Activated T-cell treated with anti-CD3 and anti-CD28 coated beads for 24 hours (primary cell): ENCODE measurements at places on chromosomes 12 and 14.

- DNase-seq = no peak
These were observed 4.8 kb upstream of the NINJ2 start for GRCh38 chr12:668090-668481.

DNA sequence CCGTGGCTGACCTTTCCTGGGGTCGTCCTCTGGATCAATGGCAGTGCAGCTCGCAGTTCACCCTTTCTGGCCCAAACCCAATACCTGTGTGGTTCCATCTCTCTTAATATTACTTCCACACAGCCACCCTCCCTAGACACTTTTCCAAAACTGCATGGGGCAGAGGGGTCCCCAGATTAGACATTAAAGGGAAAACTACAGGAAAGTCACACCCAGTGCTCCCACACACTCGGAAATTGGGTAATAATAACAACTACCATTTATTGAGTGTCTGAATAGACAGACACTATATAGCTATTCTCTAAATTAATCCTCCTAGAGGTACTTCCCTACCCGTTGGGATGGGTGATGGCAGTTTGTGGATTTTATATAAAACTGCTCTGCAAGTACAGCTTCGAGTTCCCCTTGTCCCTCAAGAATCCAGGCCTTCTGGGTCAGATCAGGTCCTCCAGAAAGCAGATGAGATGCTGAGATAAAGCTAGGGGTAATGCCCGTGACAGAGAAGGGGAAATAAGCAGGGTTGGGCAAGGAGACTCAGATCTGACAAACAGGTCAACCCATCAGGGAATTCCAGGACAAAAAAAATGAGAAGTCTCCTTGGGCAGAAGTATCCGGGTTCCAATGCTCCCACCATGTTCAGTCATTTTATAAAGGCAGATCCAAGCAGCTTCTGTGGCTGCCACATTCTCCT lies 795 bp upstream of the PXN start:
- DNase-seq = no peak

DNA sequence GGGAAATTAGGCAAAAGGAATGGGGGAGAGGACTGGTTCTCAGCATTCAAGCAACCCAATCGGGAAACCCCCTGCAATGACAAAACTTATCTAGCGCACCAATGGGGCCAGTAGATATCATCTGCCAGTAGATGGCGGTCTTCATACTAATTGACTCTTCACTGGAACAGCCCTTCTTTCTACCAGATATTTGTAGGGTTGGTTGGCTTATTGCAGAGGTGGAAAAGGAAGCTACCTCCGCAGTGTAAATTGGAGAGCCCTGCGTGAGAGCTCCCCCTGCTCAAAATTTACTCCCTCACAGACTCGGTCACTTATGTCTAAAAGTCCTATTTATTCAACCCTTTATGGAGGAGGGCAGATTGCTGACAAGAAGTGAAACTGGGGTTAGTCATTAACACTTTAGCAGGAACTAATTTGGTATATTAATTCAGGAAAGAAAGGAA lies 166.1 kb upstream of the CCND2 start:
- peak; percentile 75 for DNase-seq

DNA sequence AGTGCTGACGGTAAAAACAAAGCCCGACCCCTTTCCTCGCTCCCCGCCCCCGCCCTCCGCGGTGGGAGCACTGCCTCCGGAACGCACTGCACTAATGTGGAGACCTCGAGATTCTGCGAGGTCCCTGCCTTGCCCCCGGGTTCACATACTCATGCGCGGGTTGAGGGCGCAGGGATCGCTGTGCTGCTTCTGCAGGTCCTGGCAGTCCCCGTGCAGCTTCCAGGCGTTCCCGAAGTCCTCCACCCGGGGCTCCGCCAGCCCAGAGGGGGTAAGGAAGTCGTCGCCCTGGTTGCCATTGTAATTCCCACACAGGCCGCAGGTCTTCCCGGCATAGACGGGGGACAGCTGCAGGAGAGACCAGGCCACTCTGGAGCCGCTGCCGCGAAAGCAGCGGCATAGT lies 66.8 kb downstream of the VWF start:
- no peak for DNase-seq

DNA sequence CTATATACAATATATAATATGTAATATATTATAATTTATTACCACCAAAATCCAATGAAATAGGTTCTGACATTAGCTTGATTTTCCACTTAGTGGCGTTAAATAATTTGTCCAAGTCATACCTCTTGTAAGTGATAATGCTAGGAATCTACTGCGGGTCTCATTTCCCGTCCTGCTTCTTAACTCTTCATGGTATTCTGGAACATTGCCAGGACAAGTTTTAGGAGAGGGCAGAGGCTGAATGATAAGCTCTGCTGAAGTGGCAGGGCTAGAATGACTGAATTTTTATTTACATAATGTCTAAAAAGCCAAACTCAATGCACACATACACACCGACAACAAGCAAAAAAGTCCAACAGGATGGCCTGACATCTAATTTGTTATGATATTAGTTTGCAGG lies 70.4 kb upstream of the PTPRQ start:
- DNase-seq = no peak

- no peak for DNase-seq
These were observed 346.3 kb downstream of the ETNK1 start for GRCh38 chr12:22971247-22971646.

DNA sequence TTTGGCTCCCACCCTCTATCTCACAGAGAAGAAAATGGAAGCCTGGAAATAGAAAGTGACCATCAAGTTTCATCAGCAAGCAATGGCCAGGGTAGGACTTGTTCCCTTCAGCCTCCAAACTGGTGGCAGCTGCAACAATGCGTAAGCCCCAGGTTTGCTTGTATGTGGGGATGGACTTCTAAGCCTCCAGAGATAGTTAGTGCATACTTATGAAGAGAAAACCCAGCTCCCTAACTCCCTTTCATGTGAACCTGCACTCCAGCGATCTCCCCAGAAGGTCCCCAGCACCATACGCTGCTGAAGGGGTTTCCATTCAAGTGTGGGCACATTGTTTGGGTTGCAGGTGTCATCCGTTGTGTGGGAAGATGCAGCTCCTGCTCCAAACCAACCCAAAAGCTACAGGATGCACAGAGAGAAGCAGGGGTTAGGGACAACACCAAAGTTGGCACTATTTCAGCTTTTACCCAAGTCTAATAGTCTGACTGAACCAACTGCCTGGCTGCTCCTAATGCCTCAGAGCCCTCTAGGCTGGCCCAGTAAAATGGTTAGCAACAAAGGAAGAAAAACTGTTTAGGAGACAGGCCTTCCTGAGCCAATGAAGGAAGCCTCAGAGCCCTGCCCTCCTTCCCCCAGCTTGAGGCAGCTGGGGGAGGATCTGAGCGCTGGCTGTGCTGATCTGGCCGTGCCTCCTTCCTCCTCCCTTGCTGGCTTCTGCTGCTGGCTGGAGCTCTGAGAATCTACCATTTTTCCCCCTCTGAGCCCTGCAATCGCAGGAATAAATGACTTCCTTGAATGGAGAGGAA lies 12.3 kb downstream of the ZFP36L1 start:
- DNase-seq = no peak

DNA sequence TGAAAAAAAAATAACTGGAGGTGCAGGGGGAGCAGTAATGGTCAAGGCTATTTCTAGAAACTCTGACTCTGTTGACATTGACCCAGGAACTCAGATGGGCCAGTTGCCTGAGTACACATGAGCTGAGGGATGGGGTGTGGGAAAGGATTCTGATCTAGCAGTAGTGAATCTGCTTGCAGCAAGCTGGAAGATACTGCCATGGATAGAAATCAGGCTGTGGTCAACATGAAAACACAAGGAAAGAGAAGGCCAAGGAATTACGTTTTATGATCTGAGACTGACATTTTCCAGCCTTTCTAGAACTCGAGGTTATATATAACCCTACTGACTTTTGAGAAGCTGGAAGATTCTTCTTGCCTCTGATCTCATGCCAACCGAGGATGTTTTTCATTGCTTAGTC lies 90.0 kb downstream of the ANO6 start:
- no peak for DNase-seq
